NCI-H2227 treated with DMSO at 0.1 percent for 48 hours (cell line): ENCODE measurements at places on chromosomes 6 and 20.
A peak's percentile ranks its signal among the peaks of the same experiment; 100 is the strongest.

DNA sequence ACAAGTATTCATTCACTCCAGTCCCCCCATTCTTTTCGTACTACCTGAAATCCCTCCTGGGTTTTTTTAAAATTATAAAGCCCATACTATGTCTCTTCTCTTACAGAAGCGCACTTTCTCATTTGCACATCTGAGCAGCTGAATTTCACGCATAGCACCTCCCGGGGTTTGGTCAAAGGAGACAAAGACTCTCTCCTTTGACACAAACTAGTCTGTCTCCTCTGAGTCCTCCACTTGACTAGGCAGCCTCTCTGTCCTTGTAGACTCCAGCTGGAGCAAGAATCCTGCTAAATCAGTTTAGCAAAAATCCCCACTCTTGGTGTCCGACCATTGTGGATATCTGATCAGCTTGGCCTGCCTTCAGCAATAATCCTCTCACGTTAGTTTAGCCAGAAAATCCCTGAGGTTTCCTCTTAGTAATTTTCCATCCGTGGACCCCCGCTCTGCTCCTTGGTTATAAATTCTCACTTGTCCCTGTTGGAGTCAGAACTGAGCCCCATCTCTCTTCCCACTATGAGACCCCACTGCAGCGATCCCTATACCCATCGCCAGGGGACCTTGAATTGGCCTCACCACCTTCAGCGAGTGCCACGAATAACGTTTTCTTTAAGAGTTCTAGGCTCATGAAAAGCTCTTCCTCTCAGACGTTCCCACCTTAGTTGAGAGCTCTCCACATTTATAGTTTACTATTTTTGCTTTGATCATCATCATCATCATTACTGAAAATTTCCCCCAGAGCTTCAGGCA, 29.0 kb downstream of the PDYN start:
- peak; percentile 17 for DNase-seq

DNA sequence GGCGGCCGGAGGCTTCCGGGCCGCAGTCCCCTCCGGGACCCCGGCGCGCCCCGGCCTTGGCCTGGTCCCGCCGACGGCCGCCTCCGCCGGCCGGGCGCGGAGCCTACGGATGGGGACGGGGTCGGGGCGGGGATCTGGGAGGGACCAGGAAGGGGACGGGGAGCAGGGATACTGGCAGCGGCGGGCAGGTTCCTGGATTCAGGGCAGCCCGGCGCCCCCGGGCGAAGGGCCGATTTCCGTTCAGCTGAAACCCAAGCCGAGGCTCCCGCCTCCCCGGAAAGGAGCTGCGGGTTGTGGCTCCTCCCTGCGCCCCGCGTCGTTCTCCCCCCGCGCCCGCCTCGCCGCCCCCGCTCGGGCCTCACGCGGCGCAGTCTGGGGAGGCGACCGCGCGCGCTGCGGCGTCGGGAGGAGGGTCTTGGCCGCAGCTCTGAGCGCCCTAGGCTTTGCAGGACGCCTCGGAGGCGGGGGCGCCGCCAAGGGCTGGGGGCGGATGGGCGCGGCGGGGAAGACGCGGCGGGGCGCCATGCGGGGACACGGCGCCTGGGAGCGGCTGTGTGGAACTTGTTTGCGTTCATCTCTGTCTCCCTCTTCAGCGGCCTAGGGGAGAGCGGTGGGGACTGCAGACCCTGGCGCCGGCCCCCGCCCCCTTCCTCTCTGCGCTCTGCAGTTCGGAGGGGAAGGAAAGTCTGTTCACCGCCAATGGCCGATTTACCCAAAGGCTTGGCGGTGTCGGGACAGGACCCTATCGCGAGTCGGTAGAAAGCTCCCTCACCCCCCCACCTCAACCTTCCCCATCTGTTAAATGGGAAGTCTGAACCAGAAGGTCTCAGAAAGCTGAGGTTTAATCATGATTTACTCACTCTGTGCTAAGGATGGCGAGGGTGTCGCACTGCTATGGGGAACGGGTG, 22.7 kb upstream of the TMEM181 start:
- DNase-seq: peak; percentile 52

DNA sequence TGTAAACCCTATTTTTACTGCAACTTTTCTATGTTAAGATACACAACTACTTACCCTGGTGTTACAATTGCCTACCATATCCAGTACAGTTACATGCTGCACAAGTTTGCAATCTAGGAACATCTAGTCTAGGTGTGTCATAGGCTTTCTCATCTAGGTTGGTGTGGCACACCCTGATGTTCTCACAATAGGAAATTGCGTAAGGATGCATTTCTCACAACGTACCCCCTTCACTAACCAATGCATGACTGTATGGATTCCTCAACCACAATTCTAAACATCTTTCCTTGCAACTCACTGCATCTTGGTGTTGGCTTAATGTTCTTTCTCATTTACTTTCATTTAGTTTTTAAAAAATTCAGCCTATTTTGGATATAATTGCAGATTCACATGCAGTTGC, 31.6 kb downstream of the GJA10 start:
- DNase-seq: no peak

GRCh38 chr6:29982097-29982496, 39.8 kb downstream of the HLA-A start:
- DNase-seq: no peak

GRCh38 chr6:8243475-8243874, 141.1 kb upstream of the EEF1E1 start:
- DNase-seq: no peak

DNA sequence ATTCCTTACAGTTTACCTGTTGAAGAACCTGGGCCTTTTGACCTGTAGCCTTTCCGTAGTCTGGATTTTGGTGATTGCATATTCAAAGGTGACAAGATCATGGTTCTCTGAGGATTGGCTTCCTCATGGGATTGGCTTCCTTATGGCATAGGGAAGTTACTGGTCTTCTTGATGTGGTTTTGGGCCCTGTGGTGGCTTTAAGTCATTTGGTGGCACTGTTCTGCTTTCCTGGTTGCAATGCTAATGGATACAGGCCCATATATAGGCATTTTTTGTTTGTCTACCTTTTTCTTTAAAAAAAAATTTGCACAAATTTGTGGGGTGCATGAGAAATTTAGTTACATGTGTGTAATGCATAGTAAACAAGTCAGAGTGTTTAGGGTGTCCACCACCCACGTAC, 185.7 kb downstream of the CDKAL1 start:
- no peak for DNase-seq

- DNase-seq: no peak
Observed at GRCh38 chr6:142909686-142910085, 35.3 kb downstream of the HIVEP2 start.

DNA sequence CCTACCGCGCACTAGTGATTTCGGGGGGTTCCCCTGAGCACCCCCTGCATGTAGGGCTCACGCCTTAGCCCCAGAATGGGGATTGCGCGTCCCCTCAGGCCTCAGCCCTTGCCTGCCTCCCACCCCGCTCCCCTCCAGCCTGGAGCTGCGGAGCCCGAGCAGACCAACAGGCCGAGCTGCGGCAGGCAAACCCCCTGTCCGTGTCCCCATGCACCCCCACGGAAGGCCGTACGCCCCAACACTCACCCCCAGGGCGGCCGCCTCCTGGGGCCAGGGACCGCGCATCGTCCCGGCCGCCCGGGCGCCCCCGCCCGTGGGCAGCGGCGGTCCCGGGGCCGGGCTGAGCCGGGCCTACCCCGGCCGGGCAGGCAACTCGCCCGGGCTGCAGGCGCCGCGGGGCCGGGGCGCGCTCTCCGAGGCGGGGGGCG, 1.2 kb upstream of the KCNB1 start:
- no peak for DNase-seq

DNA sequence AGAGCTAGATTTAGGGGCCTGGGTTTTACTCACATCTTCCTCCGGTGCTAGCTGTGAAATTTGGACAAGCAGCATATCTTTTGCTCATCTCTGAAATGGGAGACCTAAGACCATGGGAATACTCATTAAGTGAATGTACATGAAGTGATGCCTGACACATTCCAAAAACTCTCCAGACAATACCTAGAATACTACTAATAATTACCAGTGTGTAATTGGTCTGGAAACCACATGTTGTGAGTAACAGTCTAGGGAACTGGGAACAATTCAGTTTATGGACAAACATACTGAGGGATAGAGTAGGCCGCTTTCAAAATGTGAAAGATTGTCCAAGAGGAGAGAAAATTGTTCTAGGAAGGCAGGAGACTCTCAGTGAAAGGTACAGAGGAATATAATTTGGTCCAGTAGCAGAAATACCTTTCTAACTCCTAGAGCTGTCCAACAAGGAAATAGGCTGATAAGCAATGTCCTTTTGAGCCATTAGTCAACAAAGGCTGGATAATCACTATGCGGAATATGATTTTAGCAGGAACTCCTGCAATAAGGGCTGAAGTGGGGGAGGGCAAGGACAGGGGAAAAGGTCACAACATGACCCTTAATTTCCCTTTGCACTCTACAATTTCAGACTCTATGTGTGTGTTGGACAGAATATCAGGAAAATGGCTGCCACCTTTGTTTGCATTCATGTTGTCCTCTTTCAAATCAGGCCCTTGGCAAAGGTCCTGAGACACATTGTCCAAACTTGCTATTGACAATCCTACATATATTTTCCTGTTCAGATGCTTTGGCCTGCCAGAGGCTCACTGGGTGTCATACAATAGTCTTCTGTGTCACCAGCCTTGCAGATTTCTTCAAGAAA, 315.4 kb downstream of the PLCB1 start:
- DNase-seq: no peak

DNA sequence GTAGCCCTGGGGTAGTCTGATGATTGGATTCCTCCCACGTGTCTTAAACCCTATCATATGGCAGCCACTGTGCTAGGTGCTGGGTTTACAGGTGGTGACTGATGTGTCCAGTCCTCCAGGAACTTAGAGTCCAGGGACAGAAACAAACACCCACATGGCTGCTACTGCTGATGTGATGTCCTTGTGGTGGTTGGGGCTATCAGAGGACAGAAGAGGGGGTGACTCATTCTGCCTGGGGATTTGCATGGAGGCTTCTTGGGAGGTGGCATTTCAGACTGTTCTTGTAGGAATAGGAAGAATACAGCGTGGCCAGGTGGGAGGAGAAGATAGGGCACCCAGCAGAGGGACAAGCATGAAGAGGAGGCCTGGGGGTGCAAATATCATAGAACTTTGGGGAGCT, 9.8 kb downstream of the RAET1G start:
- no peak for DNase-seq

DNA sequence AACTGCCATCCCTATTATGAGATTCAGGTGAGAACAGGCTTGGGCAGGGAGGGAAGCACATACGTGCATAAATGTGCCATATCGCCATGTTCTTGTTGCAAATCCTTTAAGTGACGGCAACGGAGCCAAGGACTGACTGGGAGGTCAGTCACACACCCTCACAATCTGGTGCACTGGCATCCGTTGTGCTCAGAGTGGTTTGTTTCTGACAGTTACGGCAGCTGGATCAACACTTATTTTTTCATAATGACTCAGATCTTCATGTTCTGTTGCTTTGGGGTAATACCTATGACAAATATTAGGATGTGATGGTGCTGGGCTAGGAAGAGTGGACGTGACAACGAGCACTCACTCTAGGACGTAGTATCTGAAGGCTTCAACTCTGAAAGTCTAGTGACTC, 56.2 kb upstream of the PREP start:
- DNase-seq: no peak

- no peak for DNase-seq
Observed at GRCh38 chr6:134176264-134176975, 124.0 kb upstream of the SLC2A12 start.

DNA sequence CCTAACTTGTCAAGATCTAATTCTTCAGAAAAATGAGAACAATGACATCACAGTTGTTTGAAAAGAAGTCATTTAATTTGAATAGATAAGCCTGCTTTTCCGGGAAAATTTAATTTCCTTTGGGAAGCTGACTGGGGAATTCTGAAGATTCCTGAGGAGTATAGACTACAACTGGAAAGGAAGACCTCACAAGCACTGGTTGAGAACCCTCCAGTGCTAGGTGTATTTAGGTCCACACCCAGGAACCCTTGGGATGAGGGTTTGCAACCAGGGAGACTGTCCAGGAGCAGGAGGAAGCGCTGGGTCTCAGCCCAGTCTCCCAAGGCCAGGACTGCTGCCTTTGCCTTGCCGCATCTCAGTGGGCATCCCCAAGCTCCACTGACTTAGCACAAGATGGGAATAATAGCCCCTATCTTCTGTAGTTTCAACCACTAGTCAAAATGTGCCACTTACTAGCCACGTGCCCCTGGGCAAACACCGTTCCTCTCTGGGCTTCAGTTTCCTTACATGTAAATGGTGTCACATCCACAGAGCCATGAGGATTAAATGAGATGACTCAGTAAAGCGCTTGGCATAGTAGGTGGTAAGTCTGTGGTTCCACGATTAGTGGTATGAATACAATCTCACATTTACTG, 6.9 kb upstream of the CD93 start:
- no peak for DNase-seq

GRCh38 chr6:153183925-153184324, 52.8 kb upstream of the RGS17 start:
- no peak for DNase-seq

DNA sequence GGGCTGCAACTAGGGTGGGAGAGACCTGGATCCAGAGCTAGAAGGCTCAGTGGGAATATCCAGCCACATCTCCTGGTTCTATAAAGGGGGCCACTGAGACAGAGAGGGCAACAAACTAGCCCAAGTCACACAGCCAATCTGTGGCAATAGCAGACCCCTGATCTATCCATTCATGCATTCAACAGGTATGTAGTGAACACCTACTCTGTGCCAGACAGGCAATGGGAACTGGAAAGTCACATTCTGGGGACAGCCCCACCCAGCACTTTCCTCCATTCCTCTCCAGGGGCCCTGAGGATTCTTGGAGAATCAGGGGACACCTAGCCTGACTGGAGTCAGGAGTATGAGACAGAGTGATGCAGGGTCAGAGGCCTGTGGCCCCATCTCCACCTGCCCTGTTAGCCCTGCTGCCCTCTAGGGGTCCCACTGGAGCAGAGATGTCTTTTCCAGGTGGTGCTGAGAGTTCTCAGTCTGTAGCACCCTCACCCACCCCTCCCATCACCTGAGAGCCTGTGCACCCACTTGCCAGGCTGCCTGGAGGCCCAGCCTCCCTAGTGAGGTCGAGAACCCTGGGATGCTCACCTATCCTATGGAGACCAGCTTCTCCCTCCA, 13.6 kb downstream of the BPIFA2 start:
- DNase-seq: no peak

DNA sequence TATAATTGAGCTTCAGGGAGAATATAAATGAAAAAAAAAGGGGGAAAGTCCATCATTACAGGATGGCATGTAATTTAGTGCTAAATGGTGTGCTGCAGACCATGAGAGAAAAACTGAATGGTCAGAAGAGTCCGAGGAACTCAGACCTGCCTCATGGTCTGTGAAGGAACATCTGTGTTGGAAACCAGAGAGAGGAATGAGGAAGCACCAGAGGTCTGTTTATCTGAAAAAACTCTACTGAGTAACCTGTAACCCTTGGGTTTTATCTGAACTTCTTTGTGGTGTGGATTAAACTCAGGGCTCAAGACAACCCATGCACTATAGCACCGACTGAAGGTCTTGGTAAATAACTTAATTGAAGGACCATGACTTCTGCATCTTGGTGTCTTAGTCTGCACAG, 108.1 kb downstream of the RNF144B start:
- DNase-seq: no peak

DNA sequence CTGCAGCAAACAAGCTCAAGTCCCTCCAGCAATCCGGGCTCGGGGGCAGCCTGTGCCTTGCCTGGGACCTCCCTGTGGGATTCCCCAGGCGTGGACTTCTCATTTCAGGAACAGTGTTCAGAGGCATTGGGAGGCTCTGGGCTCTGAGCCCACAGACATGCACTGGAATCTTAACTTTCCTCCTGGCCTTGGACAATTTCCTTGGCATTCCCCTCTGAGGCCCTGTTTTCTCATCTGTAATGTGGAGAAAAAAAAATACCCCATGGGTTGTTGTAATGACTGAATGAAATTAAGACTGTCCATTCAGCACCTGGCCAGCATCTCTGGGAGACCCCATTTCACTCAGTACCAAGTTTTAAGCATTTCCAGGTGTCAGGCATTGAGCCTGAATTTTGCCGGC, 17.6 kb downstream of the BPIFB4 start:
- DNase-seq: no peak
